ENCODE measurements at places on chromosomes 6 and 20.
A peak's percentile ranks its signal among the peaks of the same experiment; 100 is the strongest.

DNA sequence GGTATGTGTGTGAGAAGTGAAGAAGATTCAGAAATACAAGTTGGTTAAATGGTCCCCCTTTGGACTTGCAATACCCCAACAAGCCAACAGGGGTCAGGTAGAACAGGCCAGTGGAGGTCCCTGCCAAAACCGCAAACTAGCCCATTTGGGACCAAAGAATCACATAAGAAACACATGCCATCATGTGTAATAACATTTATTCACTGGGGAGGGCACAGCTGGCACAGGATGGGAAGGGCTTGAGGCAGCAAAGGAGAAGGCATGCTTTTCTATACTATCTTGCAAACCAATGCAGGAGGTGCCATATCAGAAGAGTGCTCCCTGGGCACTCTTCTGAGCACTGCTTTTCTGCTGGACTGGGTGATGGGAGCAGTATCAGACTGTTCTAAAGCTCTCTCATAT, 116.1 kb upstream of the TRAF3IP2 start:
- DNase-seq = no peak

- peak; percentile 24 for DNase-seq
Measured at GRCh38 chr6:90285611-90286381, 10.8 kb downstream of the BACH2 start.

GRCh38 chr6:40348591-40348990, 238.6 kb downstream of the LRFN2 start:
- no peak for DNase-seq

GRCh38 chr6:29726571-29727194, 3.4 kb downstream of the HLA-F start:
- no peak for DNase-seq

GRCh38 chr6:162907876-162908481, 180.2 kb downstream of the PACRG start:
- no peak for DNase-seq

DNA sequence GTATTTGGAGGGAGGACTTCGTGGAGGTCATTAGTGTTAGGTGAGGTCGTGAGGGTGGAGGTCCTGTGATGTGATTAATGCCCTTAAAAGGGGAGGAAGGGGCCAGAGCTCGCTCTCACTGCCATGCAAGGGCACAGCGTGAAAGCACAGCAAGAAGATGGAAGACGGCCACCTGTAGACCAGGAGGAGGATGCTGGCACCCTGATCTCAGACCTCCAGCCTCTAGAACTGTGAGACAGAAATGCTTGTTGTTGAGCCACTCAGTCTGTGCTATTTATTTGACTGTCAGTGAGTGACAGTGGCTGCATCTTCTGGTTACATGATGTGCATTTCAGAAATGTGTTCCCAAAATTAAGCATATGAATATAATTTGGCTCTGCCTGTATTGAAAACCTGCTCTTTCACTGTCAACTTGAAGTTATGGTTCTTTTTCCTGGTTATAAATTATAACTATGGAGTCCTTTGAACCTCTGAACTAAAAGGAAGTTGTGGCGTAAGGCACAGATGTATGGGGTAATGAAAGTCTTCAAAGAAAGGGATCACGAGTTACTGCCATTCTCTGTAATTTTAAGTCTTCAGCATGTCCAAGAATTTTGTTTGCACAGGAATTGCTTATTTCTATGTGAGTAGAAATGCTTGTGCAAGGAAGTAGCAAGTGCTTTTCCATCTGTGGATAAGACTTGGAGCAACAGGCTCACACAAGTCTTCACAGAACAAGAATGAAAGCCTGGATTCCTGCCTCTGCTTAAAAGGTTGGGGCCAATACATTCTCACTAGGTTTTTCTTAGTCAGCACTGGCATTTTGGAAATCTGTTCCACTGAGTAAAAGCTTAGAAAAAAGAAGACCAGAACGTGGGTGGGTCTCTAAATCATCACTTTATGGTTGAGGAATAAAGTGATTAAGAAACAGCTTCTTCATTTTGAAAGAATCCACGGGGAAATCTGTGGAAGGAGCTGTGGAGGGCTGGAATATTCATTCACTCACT, 10.3 kb downstream of the PPP1R14C start:
- DNase-seq = no peak

- no peak for DNase-seq
Measured at GRCh38 chr6:85058806-85059205, 294.4 kb upstream of the TBX18 start.

DNA sequence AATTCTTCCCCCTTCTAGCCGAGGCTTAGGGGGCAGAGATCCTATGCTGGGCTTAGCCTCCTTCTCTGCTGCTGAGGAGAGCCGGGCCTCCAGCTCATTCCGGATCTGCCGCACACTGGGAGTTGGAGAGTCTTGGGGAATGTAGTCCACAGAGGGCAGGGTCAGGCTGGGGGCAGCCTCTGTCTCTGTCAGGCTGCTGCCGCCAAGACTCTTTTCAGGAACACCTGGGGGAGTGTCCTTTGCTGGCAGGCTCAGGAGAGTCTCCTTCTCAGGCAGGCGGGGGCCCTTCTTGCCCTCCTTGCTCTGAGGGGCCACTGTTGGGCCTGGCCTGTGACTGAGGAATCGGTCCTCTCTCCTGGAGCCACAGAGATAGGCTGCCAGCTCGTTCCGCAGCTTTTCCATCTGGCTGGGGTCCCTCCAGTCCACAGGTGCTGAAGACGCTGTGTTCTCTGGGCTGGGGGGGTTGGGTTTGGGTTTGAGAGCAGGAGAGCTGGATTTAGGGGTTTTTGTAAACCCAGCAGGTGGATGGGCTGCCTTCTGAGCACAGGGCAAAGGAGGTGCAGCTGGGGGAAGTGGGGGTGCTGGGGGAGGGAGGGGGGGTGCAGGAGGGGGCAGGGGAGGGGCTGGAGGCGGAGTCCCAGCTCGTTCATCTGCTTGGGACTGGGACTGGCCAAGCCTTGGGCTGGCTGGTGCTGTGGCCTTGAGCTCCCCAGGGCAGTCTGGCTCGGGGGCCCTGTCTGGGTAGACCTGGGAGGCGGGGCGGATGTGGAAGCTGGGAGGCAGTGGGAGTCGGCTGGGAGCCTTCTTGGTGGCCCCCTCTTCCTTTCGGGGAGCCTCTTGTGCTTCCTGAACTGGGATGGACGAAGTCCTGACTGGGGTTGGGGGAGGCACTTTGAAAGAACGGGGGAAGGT, 36.1 kb downstream of the C6orf132 start:
- DNase-seq = no peak

DNA sequence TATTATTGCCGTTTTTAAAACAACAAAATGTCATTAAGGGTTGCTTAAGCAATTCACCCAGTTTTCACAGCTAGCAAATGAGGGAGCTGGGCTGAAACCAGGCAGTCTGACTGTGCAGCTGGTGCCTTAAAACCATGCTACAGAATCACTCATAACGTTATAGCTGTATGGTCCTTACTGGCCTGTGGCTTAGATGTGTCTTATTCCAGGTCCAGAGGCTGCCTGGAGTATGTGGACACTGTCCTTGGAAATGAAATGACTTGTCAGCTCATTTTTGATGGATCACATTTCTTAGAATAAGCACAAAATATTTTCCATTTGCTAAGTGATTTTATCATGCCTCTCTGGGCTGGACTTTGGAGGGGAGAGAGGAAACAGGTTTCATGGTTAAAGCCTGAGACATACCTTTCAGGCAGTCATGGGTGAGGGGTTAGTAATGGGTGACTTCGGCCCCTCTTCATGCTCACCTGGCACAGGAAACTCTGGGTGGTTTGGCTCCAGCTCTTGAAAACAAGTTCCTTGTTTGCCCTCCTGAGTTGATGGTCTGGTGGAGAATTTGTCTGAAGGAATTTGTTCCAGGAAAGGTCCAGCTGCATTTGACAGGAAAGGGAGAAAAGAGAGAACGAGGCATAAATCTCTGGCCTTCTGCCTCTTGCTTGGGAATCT, 823.2 kb downstream of the DHX35 start:
- DNase-seq = no peak

- no peak for DNase-seq
Measured at GRCh38 chr6:111975466-111975865, 78.4 kb upstream of the CCN6 start.

DNA sequence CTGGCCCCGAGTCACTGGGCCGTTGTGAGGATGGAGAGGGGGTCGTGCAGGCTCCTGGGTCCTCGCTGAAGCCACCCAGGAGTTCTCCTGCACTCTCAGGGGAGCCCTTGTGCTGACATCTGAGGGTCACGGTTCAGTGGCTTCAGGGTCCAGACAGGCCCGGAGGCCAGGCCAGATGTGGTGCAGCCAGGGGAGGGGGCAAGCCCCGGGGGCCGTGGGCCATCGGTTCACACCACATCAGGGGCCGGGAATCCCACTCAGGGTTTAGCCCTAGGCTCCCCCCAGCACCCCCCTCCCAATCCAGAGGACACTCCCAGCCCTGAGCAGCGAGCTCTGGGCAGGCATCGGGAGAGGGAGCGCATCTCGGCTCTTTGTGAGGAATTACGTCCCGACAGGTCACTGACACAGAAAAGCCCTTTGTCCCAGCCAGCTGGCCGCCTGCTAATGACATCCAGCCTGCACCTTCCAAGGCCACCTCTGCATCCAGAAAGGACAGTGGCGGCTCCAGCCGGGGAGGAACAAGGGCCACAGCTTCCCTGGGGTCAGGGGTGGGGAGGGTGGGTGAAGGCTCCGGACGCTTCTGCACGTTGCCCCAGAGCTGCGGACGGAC, 6.4 kb upstream of the CHRNA4 start:
- DNase-seq = no peak

DNA sequence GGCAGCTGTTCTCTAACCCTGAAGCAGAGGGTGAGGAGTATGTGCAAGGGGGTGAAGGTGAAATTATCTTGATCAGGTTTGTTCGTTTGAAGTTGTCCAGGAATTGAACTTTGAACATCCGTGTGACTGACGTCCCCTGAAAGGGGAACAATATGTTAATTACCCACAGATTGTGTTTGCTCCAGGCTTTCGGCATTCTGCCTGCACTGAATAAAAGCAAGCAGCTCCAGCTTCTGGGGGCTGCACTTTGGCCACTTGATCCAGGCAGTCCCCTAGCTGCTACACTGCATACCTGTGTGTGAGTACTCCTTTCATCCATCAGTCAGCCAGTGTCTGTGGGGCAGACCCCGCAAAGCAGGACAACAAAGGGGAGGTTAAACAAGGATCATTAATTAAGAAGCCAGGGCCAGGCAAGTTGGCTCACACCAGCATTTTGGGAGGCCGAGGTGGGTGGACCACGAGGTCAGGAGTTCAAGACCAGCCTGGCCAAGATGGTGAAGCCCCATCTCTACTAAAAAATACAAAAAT, 104.8 kb upstream of the BTN3A2 start:
- DNase-seq = no peak

DNA sequence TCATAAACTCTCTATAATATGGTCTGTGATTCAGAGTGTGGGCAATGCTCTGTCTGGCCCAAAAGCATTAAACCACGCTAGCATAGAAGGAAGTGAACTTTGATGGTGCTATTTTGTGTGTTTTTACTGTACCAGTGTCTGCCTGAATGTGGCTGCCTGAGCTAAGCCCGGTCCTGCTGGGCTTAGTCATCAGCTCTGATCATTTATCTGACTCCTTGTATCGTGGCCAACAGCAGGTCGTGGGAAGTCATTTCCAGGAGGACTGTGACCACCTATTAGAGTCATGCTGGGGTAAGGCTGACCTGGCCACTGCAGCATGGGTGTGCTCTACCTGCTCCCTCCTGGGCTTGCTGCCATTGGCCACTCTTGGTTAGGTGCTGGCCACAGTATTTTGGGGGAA, 239.1 kb upstream of the CEP162 start:
- no peak for DNase-seq

- DNase-seq = peak; percentile 43
Measured at GRCh38 chr6:100116411-100117194, 122.6 kb upstream of the MCHR2 start.

DNA sequence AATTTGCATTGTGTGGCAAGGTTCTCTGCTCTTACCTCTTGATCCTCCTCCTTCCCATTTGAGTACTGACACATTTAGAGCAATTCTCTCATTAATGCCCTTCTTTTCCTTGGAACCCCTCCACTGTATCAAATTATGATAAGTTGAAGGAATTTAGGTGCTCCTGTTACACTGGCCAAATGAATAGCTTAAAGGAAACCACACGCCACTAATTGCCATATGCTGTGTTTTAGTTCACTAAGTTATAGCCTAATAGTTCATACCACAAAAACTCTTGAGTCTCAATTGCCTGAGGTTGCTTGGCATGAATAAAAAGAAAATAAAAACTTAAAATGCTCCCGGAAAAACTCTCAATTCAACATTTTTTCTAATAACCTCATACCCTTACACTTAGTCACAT, 1239.3 kb downstream of the EPHA7 start:
- DNase-seq = no peak

- peak; percentile 31 for DNase-seq
Measured at GRCh38 chr6:161476711-161477110, 202.8 kb upstream of the AGPAT4 start.

- no peak for DNase-seq
Measured at GRCh38 chr6:166561771-166562359, 24.6 kb downstream of the RAMACL start.

DNA sequence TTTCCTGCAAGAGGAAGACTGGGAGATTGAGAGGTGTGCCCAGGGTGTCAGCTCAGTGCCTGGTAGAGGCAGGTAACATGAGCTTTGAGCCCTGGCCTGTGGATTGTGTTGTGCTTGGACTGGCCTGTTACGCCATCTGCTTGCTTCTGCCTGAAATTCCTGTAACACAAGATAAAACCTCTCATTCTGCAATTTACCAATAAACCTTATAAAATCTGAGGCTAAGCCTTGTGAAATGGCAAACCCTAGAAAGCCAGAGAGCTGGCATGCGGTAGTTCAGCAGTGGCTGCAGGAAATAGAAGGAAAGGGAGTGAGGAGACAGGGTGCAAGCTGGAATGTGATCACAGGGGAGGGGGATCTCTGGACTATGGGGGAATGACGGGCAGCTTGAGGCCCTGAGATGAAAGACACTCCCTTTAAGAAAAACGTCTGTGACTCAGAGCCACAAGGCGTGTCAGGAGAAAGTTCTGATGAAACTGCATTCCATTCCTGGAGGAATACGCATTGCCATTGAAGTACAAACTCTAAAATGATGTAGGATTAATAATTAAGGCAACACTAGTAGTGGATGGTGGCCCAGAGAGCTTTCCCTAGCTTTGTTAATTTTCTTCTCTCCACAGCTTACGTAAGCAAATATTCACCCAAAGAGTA, 26.3 kb upstream of the TFAP2A start:
- DNase-seq = no peak

GRCh38 chr6:74166849-74167248, 470.8 kb downstream of the CD109 start:
- no peak for DNase-seq

DNA sequence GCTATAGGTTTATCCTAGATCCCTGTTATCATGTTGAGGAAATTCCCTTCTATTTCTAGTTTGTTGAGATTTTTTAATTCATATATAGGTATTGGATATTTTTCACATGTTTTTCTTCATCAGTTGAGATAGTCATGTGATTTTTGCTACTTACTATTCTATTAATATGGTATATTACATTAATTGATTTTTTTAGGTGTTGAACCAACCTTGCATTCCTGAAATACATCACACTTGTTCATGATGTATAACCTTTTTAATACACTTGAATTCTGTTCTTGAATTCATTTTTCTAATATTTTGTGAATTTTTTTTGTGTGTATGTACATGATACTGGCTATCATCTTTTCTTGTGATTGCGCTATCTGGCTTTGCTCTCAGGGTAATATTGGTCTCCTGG, 25.5 kb upstream of the CAP2 start:
- DNase-seq = no peak

GRCh38 chr20:44031781-44032582, 117.3 kb downstream of the TOX2 start:
- no peak for DNase-seq

GRCh38 chr20:54116550-54117235, 46.3 kb upstream of the BCAS1 start:
- DNase-seq = no peak

- peak; percentile 40 for DNase-seq
Measured at GRCh38 chr20:59525500-59526241, 78.7 kb upstream of the PHACTR3 start.

Data from NCI-H446 treated with DMSO at 0.1 percent for 48 hours (cell line).